Stomach (tissue), 19 donors: ENCODE measurements at places on chromosomes 5 and 9. TPM values are rescaled to one million over a fixed set of nuclear protein-coding genes. Genes with fewer than 3 reads are reported as not detected.

The IL4 gene
- polyA plus RNA-seq: not detected

The TRMT10B gene
- 4.1 TPM for polyA plus RNA-seq

The VCAN gene
- polyA plus RNA-seq: 2.0 TPM

The SPATA31C1 gene
- not detected for polyA plus RNA-seq

The PDE6A gene
- not detected for polyA plus RNA-seq

The CDKN2B gene
- polyA plus RNA-seq: 8.6 TPM

The PCDHGB1 gene
- 0.03 TPM for polyA plus RNA-seq

The PCDHA11 gene
- 0.19 TPM for polyA plus RNA-seq

The FGFR4 gene
- polyA plus RNA-seq: 15.9 TPM

The PFN3 gene
- polyA plus RNA-seq: not detected

The ANGPTL2 gene
- 6.1 TPM for polyA plus RNA-seq

The SPARC gene
- polyA plus RNA-seq: 87.7 TPM

The DPYSL3 gene
- polyA plus RNA-seq: 15.0 TPM

The RGS7BP gene
- polyA plus RNA-seq: 0.50 TPM

The NAIP gene
- polyA plus RNA-seq: 2.9 TPM

The CCNI2 gene
- polyA plus RNA-seq: 1.3 TPM

The TEX48 gene
- not detected for polyA plus RNA-seq

The GPX3 gene
- 715 TPM for polyA plus RNA-seq

The ANKRD31 gene
- not detected for polyA plus RNA-seq

The ZNF366 gene
- 0.46 TPM for polyA plus RNA-seq

The MYORG gene
- polyA plus RNA-seq: 9.0 TPM
